ENCODE measurements at places on chromosomes 2 and 18.

DNA sequence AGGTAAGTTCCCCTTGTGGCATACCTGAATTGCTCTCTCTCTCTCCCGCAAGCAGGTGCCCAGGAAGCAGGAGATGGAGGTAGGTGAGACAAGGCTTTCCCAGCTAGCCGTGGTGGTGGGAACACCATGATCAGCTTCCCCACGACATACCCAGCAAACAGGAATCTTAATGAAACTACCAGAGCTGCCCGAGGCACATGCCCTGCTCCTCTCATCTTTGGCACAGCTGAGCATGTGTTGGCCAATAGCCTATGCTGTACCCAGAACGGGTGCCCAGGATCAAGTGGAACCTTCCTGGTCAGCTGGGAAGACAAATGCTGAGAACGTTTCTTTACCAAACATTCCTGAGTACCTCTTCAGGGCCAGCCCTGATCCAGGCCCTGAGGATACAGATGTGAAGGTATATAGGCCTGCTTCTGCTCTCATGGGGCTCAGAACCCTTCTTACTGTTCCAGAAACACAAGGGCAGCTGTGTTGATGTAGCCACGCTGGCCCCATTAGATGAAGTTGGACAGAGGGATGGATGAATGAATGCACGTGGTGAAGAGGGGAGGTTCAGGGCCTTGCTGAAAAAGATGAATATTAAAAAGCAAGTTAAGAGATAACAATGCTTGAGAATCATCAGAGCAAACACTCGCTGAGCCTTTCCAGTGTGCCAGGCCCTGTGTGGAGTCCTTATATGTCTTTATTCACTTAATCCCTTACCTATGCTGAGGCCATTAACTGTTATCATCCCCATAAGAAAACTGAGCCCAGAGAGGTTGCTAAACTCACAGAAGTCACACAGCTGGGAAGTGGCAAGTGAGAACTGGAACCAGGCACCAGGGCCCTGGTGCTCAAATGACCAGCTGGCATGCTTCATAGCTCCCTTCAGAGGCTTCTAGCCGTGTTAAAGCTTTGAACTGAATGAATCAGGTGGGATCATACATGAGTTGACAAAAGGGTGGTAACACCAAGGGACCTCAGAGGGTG, 68.8 kb upstream of the TMEM247 start:
- peak; percentile 48 for DNase-seq

DNA sequence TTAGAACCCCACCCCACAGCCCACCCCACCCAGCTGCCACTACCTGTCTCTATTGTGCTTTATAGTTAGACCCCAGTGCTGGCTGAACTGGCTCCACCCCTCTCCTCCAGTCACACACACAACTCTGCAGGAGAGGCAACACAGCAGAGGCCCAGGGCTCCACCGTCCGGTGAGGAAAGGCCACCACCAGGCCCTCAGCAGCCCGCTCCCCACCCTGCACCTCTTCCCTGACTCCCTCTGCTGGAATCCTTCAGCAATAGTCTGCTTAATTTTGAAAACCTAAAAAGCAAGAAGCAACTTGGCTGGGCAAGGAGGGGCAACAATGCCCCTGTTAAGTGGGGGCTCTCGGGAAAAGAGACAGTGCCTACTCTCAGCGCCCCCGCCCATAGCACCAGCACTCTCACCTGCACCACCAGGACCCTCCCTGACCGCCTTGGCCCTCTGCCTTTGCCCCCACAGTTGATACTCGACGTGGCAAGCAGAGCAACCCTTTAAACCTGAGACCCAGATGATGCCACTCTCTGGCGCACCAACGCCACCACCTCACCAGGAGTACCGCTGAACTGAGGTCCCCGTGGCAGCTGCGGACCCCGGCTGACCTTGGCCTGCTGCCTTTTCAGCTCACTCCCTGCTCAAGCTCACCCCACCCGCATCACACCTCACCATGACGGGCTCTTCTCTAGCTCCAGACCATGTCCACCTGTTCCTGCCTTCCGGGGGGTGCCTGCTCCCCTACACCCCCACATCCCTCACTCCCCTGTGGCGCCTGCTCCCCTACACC, 45.7 kb downstream of the NDUFA10 start:
- peak; percentile 67 for DNase-seq

DNA sequence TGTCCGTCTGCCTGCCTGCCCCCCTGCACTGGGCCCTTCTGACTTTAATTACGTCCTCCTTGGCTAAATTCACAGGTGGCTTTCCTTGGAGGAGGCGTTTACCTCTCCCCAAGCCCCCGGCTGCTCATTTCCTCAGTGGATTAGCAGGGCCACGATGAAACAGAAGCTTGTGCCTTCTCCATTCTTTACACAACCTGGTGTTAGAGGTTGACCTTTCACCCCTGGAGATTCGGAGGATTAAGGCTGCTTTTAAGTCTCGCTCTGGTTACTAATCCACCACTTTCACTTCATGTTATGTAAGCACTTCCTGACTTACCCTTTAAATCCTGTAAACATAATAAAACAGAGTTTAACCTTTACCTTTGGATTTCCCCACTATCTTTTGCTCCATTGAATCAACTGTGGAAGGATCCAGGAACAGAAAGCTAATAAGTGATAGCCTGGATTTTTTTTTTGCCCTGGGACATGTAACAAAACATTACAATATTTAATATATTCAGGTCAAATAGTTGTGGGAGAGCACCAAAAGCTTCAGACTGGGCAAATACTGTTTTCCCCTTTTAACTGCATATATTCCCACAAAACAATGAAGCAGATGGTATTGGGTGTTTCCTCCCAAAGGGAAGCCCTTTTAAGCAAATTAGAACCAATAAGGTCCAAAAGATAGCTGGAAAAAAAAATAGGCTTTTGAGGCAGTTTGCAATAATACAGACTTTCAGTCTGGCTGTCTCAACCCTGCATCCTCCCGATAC, 370.2 kb downstream of the EN1 start:
- DNase-seq: no peak

GRCh38 chr18:46652372-46652771, 4.6 kb downstream of the LOXHD1 start:
- no peak for DNase-seq

GRCh38 chr2:82539280-82539621, 1919.8 kb downstream of the SUCLG1 start:
- DNase-seq: no peak

DNA sequence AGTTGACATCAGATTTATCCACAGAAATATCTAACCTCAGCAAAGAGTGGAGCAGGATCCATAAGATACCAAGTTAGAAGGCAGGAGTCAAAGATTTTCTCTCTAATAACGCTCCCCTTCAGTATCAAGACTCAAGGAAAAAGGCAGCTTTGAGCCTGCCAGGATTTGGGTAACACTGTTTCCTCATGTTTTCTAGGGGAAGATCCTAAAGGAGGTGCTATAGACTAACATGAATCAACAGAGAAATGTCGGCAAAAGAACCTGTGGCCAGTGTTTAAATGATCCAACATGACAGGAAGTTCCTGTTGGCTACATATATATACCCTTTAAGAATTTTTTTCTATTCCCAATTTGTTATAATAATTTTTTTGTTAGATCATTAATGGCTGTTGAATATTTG, 402.3 kb downstream of the TGIF1 start:
- DNase-seq: no peak

DNA sequence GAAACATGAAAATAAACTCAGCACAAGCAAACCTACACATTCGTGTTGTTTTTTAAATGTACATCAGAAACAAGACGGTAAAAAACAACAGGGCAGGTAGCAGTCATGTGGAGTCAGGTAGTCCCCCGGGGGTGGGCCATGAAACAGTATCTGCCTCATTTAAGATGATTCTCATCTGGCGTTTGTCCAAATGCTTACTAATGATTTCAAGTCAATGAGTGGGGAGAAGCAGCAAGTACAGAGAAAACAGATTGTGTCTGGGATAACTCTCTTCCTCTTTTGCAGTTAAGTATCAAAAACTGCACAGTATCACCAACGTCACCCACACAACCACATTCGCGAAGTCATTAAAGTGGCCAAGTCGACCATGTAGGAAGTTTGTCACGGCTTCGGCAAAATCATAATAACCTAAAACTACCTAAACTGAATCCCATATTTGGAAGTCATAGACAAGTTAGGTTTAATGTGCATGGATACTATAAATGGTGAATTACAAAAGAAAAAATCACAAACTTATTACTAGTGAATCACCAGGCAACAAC, 1.3 kb downstream of the LAPTM4A start:
- DNase-seq: no peak

GRCh38 chr18:69491576-69491975, 90.9 kb downstream of the DOK6 start:
- DNase-seq: no peak

DNA sequence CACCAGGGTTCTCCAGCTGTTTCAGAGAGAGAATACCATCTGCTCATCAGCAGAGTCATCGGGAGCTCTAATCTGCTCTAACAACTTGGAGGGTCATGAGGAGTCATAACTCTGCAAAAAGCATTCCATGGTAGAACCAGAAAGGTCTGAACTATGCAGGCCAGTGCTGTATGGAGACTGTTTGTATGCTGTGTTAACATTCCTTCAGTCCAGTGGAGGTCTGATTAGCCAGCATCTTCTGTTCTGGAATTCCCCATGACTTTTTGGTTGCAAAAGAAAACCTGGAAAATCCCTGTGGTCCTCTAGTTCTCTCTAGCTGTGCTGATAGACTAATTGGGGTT, 9.4 kb upstream of the ITGB6 start:
- no peak for DNase-seq

GRCh38 chr2:229230256-229230655, 40.8 kb downstream of the PID1 start:
- no peak for DNase-seq

- DNase-seq: no peak
These were observed 4.7 kb upstream of the CD302 start for GRCh38 chr2:159802673-159803072.

DNA sequence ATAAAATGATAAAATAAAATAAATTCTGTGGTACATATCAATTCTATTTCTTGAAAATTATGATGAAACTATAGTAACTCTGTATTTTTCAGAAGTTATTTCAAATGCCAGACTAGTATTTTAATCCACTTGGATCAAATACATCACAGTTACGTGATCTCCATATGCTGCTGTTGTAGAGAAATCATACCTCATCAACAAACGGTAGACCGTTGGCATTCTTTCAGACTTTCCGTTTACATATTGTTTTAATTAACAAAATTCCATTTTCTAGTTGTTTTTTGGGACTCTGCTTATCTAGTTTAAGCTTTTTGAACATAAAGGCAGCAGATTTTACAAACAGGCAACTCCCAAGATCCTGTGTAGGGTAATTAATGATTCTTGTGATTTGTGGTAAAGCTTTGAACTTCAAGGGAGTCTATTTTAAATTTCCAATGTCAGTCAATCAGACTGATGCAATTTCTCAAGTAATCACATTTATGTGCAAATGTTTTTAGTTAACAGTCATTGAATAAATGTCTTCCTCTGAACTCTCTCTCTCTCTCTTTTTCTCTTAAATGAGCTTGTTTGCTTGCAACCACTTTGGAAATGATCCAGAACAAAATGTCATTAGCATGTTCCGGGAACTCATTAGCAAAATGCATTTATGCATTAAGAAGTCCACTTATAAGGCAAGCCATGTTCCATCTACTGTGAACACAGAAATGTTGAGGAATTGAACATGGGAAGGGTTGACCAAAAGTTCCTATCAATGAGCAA, 31.8 kb downstream of the NYAP2 start:
- DNase-seq: no peak

- no peak for DNase-seq
These were observed 419.3 kb upstream of the VWC2L start for GRCh38 chr2:213991453-213992108.

DNA sequence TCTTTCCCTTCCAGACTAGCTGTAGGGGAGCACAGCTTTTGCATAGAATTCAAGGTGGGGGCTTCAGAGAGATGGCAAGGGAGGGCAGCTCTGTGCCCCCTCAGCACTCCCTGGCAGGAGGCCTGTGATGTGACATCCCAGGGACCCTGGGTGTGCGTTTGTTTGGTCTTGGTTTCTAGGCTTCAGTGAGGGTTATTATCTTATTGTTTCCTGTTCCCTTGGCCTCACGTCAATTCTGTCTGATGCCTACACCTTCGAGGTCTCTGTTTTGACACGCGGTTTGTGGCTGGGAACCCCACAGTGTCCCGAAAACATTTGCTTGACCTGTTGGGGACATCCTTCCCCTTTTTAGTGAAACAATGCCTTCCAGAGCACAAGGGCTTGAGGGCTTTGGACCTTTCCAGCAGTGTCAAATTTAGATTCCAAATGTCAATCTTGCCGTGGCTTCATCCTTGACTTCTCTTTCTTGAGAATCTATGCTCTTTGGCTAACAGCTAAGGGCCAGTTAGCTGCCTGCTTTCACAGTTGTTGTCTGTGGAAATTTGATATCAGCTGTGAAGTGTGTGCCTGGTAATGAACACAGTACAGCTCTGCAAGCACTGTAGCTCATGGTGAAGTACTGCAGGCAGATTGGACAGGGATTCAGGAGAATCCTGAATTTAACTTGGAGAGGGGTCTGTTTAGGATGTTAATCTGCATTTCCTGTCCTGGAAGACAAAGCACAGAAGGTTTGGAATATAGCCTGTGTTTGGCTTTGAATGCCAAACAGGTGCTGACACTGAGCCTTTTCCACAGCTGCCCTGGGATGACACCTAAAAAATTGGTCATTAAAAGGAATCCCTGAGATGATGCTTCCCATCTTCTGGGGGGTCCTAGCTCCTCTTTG, 108.2 kb upstream of the CXCR4 start:
- no peak for DNase-seq

GRCh38 chr2:227339098-227339599, 14.1 kb downstream of the MFF start:
- no peak for DNase-seq

DNA sequence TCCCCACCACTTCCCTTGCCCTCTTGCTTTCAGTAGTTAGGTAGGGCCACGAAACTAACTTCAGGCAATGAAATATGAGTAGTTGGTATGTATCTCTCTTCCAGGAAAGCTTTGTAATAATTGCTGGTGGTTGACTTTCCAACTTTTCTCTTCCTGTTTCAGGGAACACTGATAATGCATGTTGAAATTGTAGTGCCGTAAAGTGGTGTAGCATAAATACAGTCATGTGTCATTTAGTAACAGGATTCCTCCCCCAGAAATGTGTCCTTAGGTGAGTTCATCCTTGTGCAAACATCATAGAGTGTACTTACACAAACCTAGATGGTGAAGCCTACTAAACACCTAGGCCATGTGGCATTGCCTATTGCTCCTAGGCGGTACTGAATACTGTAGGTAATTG, 429.2 kb downstream of the PID1 start:
- no peak for DNase-seq

Measured in Right ventricle myocardium superior (tissue), 1 donor.